ENCODE measurements at places on chromosomes 6 and 20. TPM values are rescaled to one million over a fixed set of nuclear protein-coding genes. Genes with fewer than 3 reads are reported as not detected.

DNA sequence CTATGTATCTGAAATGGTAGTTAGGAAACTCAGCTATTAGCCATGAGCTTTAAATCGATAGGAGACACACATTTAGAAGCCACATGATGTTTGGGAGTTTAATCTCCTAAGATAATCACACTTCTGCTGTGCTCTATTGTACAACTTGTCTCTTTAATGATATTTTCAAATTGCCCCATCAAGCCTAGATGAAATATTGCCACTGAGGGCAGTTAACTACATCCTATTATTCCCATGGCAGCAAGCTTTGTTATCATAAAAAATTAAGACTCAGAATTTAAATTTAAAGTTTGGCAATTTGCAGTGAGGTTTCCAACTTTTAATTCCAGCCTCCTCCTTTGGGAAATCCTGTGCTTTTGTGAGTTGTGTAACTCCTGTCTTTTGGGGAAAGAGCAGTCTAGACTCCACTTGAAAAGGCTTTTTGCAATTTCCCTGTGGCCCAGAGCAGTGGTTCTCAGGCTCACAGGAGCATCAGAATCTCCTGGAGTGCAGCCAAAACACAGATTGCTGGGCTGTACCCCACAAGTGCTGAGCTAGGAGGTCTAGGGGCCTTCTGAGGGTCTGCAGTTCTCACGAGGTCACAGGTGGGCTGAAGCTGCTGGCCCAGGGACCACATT is 792.4 kb downstream of the QKI start:
- DNase-seq, result no peak
- H3K27ac ChIP-seq, result no peak overlapping the region
- no peaks in the 10 kb centered on the region for H3K27me3 ChIP-seq
- H3K4me3 ChIP-seq, result no peak overlapping the region

SDCBP2 gene
- 18.9 TPM for total RNA-seq

DNA sequence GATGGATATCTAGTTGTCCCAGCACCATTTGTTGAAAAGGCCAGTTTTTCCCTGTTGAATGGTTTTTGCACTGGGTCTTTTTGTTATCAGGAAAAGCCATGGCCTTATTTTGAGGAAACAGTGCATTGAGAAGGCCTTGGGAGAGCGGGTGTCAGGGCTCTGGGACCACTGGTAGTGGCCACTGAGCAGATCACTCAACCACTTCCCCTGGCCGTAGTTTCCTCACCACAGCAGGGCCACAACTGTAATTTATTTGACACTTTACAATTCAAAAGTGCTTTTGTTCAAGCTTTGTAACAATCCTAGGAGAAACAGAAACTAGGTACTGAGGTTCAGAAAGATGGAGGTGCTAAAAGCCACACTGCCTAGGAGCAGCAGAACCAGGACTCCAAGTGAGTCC is 281.8 kb downstream of the GMDS start:
- no peaks in the 10 kb centered on the region for H3K4me1 ChIP-seq
- no peak for DNase-seq

GRCh38 chr6:161561908-161562307 is 288.0 kb upstream of the AGPAT4 start:
- H3K4me3 ChIP-seq, result no peak overlapping the region
- H3K27me3 ChIP-seq, result no peaks in the 10 kb centered on the region
- no peaks in the 10 kb centered on the region for H3K4me1 ChIP-seq
- H3K27ac ChIP-seq, result no peak overlapping the region
- no peaks in the 10 kb centered on the region for H3K36me3 ChIP-seq
- DNase-seq, result no peak

DNA sequence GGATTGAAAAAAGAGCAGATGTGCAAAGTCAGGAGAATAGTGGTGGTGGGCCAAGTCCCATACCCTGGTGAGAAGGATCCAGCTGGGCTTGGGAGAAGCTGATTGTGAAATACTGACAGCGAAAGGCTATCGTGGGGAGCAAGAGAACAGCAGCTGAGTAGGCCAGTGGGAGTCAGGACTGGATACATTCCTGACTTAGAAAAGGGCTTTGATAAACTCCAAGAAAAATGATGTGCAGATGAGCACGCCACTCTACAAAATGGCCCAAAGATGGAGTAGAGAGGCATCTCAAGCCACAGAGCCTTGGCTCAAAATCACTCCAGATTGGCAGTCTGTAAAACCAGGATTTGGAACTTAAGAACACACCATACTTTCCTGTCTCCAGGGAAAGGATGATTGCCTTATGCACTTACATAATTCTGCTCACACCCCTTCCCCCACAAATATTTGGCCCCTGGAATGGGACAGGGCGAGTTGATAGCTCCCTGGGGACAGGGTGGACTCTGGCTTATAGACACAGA is 578.7 kb downstream of the MAFB start:
- H3K27me3 ChIP-seq, result no peaks in the 10 kb centered on the region
- H3K27ac ChIP-seq, result no peak overlapping the region
- H3K4me3 ChIP-seq, result no peak overlapping the region
- H3K36me3 ChIP-seq, result no peaks in the 10 kb centered on the region
- H3K4me1 ChIP-seq, result no peaks in the 10 kb centered on the region

DNA sequence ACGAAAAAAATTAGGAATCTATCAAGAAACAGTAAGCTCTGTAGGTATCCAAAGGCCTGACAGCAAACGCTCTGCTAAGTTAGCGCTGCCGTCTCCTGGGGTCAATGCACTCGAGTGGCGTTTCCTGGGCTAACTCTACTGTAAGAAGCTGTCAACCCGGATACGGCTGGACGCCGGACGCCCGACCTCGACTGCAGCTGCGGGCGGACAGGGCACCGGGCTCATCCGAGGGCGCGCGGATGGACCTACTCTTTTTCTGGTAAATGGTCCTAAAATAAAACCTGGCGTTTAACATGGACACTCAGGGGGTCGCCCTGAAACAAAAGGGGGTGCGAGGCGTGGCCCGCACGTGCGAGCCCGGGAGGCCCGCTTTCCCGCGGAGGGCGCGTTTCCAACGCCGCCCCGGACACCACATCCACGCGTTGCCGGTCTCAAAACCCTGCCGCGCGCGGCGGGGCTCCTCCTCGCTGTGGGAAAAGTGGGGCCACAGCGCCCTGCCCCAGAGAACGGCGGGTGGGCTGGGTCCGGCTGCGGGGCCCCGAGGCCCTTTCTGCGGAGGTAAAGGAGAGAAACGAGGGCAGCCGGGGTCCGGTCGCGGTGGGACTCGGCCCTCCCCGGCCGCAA is 537 bp downstream of the TCP1 start:
- peak overlapping the region; percentile 86 for H3K4me3 ChIP-seq
- peak; percentile 25 for DNase-seq
- H3K36me3 ChIP-seq, result peaks cover 92% of the 10 kb centered on the region
- H3K4me1 ChIP-seq, result peaks cover 43% of the 10 kb centered on the region
- peak overlapping the region; percentile 98 for H3K27ac ChIP-seq

GRCh38 chr20:46865824-46866223 is 28.8 kb upstream of the EYA2 start:
- H3K36me3 ChIP-seq, result no peaks in the 10 kb centered on the region
- H3K27me3 ChIP-seq, result peaks cover 76% of the 10 kb centered on the region
- H3K4me3 ChIP-seq, result no peak overlapping the region
- no peak for DNase-seq

BEND3 gene
- total RNA-seq, result 11.8 TPM

DNA sequence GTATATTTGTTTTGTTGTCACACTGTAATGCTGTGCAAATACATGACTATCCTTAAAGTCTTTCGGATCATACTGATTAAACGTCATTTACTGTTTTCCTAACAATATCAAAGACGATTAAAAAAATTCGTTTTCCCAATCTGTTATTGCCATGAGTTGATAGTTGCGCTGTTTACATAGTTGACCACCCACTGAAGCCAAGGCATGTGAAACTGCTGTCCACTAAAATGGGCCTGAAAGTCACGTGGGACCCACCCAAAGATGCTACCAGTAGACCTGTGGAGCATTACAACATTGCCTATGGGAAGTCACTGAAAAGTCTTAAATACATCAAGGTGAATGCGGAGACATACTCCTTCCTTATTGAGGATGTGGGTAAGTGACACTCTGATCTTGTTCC is 28.1 kb downstream of the FNDC1 start:
- no peaks in the 10 kb centered on the region for H3K4me1 ChIP-seq
- peaks cover 100% of the 10 kb centered on the region for H3K27me3 ChIP-seq
- no peaks in the 10 kb centered on the region for H3K36me3 ChIP-seq
- no peak overlapping the region for H3K27ac ChIP-seq
- no peak overlapping the region for H3K4me3 ChIP-seq
- no peak for DNase-seq

GINS1 gene
- 10.3 TPM for total RNA-seq

- peak overlapping the region; percentile 86 for H3K27ac ChIP-seq
- H3K27me3 ChIP-seq, result no peaks in the 10 kb centered on the region
These were observed 15.0 kb downstream of the PARD6B start for GRCh38 chr20:50746138-50746940.

- no peaks in the 10 kb centered on the region for H3K27me3 ChIP-seq
- H3K36me3 ChIP-seq, result no peaks in the 10 kb centered on the region
- no peak for DNase-seq
- no peaks in the 10 kb centered on the region for H3K4me1 ChIP-seq
These were observed 391.2 kb upstream of the MAP3K7 start for GRCh38 chr6:90978046-90978445.

- H3K27ac ChIP-seq, result no peak overlapping the region
- H3K27me3 ChIP-seq, result no peaks in the 10 kb centered on the region
- no peaks in the 10 kb centered on the region for H3K4me1 ChIP-seq
- DNase-seq, result no peak
These were observed 340.6 kb upstream of the SASH1 start for GRCh38 chr6:148001844-148002642.

GRCh38 chr6:29887330-29887818 is 55.0 kb upstream of the HLA-A start:
- H3K27ac ChIP-seq, result peak overlapping the region; percentile 52
- H3K36me3 ChIP-seq, result peaks cover 15% of the 10 kb centered on the region
- H3K4me1 ChIP-seq, result peaks cover 9% of the 10 kb centered on the region
- H3K27me3 ChIP-seq, result no peaks in the 10 kb centered on the region

GRCh38 chr6:93300661-93301060 is 118.7 kb downstream of the EPHA7 start:
- DNase-seq, result no peak
- H3K27me3 ChIP-seq, result no peaks in the 10 kb centered on the region
- no peak overlapping the region for H3K27ac ChIP-seq
- H3K36me3 ChIP-seq, result no peaks in the 10 kb centered on the region
- no peak overlapping the region for H3K4me3 ChIP-seq

- no peak overlapping the region for H3K27ac ChIP-seq
- no peaks in the 10 kb centered on the region for H3K36me3 ChIP-seq
- H3K4me3 ChIP-seq, result no peak overlapping the region
- H3K4me1 ChIP-seq, result peaks cover 7% of the 10 kb centered on the region
- peaks cover 50% of the 10 kb centered on the region for H3K27me3 ChIP-seq
- no peak for DNase-seq
These were observed 95.0 kb downstream of the TOX2 start for GRCh38 chr20:44009679-44009992.

DNA sequence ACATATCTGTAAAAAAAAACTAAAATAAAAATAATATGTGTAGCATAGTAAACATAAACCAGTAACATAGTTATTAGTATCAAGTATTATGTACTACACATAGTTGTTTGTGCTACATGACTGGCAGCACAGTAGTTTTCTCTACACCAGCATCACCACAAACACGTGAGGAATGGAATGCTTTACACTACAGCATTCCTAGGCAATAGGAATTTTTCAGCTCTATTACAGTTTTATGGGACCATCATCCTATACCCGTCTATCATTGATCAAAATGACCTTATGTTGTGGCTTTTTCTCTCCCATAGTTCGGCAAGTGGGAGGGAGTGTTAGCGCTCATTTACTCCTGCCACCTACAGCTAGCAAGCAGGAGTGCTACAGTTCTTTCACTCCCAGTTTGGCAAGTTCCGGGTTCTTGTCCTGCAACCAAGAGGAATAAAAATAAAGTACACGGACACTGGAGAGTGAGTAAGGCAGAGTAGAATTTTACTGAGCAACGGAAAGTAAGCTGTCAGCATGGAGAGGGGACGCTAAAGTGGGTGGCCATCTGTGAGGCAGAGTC is 196.8 kb upstream of the HSF2 start:
- H3K27ac ChIP-seq, result no peak overlapping the region
- H3K4me1 ChIP-seq, result no peaks in the 10 kb centered on the region
- peak; percentile 2 for DNase-seq
- no peak overlapping the region for H3K4me3 ChIP-seq
- H3K27me3 ChIP-seq, result no peaks in the 10 kb centered on the region
- H3K36me3 ChIP-seq, result no peaks in the 10 kb centered on the region

- no peaks in the 10 kb centered on the region for H3K27me3 ChIP-seq
- H3K4me3 ChIP-seq, result peak overlapping the region; percentile 69
- peak; percentile 72 for DNase-seq
- peak overlapping the region; percentile 11 for H3K27ac ChIP-seq
- H3K36me3 ChIP-seq, result peaks cover 5% of the 10 kb centered on the region
These were observed 140.8 kb upstream of the CARMIL1 start for GRCh38 chr6:25138233-25138933.

SIRPD gene
- not detected for total RNA-seq

- peaks cover 74% of the 10 kb centered on the region for H3K27me3 ChIP-seq
- peaks cover 15% of the 10 kb centered on the region for H3K4me1 ChIP-seq
- H3K4me3 ChIP-seq, result no peak overlapping the region
- no peak overlapping the region for H3K27ac ChIP-seq
- no peak for DNase-seq
These were observed 17.7 kb upstream of the STX16 start for GRCh38 chr20:58633161-58634053.

ADGRF4 gene
- total RNA-seq, result 7.3 TPM

GRCh38 chr20:62330576-62331317 is 27.9 kb downstream of the ADRM1 start:
- H3K36me3 ChIP-seq, result peaks cover 88% of the 10 kb centered on the region
- DNase-seq, result no peak
- no peaks in the 10 kb centered on the region for H3K27me3 ChIP-seq
- no peaks in the 10 kb centered on the region for H3K4me1 ChIP-seq
- H3K4me3 ChIP-seq, result no peak overlapping the region

- no peak for DNase-seq
- H3K36me3 ChIP-seq, result no peaks in the 10 kb centered on the region
- no peak overlapping the region for H3K27ac ChIP-seq
These were observed 275.6 kb downstream of the TFAP2B start for GRCh38 chr6:51094271-51094670.

- H3K27ac ChIP-seq, result no peak overlapping the region
- H3K36me3 ChIP-seq, result no peaks in the 10 kb centered on the region
- H3K4me1 ChIP-seq, result no peaks in the 10 kb centered on the region
- H3K27me3 ChIP-seq, result peaks cover 30% of the 10 kb centered on the region
These were observed 40.7 kb upstream of the EXOC2 start for GRCh38 chr6:733431-734219.

- peak overlapping the region; percentile 6 for H3K27ac ChIP-seq
- no peaks in the 10 kb centered on the region for H3K27me3 ChIP-seq
These were observed 101.5 kb downstream of the RNF144B start for GRCh38 chr6:18488526-18489270.

- H3K4me1 ChIP-seq, result peaks cover 30% of the 10 kb centered on the region
- peak overlapping the region; percentile 63 for H3K27ac ChIP-seq
- no peak for DNase-seq
- no peaks in the 10 kb centered on the region for H3K36me3 ChIP-seq
These were observed 25.1 kb upstream of the SLC17A3 start for GRCh38 chr6:25899123-25899522.

Data from Calu3 (cell line).